Fibroblast of villous mesenchyme (primary cell): ENCODE measurements at places on chromosomes 13 and 19. TPM values are rescaled to one million over a fixed set of nuclear protein-coding genes. Genes with fewer than 3 reads are reported as not detected.

- DNase-seq: no peak
These were observed 12.4 kb downstream of the C19orf25 start for GRCh38 chr19:1466461-1467214.

- no peak for DNase-seq
These were observed 114.3 kb upstream of the TDRD3 start for GRCh38 chr13:60282708-60283107.

- peak; percentile 60 for DNase-seq
These were observed 27.3 kb upstream of the TPP2 start for GRCh38 chr13:102569488-102569887.

DNA sequence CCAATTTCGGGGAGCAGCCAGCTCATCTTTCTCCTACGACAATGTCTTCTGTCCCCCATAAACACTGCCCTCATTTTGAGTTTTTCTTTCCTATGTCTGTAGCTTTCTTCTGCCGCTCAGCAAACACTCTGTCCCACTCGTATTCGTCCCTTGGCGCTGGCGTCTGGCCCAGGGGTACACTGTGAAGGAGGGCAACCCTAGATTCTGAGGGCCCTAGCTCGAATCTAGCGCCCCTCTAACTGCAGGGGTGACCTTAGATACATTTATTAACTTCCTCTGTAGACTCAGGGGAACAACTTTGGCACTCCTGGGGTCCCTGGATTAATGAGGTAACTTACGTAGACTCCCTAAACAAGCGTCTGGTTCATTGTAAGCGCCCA, 677 bp upstream of the LRCH1 start:
- DNase-seq: no peak

DNA sequence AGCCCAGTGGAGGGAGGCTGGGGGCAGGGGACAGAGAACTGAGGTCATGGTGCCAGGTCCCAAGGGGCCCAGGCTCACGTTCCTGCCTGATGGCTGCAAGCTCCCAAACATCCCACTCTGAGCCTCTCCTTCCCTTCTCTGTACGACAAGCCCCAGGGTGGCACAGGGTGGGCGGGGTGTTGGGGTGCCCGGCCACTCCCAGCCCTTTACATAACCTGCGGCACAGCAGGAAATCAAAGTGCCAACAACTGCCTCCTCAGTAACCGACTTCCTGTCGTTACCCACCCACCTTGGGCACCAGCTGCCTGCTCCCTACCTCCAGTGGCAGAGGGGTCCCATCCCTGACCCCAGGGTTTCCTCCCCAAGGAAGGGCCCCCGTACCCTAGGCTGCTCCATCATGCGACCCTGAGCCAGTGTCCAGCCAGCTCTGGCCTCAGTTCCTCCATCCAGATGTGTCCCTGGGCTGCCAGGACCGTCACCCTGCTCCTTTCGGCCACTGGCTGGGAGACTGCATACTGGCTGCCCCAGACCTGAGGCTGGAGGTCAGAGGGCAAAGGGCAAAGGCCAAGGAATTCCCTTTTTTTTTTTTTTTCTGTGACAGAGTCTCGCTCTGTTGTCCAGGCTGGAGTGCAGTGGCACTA, 27.7 kb upstream of the NFIC start:
- DNase-seq: no peak

GRCh38 chr13:44842158-44842557, 147.1 kb downstream of the NUFIP1 start:
- DNase-seq: peak; percentile 77

DNA sequence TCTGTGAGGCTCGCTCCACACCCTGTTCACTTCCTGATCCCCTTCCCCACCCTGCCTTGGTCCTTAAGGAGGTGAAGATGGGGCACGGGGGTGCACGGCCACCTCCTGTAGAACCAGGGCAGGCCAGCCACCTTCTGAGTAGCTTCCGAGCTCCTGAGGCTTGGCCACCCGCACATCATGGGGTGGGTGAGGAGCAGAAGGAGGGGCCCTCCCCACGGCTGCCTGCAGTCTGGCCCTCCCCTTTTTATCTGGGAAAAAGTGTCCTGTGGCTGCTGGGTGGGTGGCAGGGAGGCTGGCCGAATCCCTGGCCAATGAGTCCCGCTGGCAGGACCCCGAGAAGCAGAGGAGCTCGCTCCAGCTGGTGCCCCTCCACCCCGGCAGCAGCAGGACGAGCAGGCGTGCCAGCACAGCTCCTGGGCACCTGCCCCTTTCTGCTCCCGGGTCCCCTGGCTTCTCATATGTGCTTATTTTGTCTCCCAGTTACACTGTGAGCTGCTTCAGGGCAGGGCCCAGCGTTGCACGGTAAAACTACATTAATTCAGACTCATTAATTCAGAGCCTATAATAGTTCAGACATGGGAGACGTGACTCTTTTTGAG, 135.0 kb downstream of the KDM4B start:
- no peak for DNase-seq

DNA sequence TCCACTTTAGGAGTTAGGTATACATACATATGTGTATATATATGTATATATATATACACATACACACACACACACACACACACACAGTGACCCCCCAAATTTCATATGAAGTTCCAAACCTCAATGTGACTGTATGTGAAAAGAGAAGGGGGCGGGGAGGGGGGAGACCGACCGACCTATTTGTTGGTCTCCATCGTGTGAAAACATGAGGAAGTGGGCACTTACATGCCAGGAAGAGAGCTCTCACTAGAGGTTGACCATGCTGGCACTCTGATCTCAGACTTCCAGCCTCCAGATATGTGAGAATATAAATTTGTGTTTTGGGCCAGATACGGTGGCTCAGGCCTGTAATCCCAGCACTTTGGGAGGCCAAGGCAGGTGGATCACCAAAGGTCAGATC, 24.6 kb downstream of the ZNF562 start:
- no peak for DNase-seq

DNA sequence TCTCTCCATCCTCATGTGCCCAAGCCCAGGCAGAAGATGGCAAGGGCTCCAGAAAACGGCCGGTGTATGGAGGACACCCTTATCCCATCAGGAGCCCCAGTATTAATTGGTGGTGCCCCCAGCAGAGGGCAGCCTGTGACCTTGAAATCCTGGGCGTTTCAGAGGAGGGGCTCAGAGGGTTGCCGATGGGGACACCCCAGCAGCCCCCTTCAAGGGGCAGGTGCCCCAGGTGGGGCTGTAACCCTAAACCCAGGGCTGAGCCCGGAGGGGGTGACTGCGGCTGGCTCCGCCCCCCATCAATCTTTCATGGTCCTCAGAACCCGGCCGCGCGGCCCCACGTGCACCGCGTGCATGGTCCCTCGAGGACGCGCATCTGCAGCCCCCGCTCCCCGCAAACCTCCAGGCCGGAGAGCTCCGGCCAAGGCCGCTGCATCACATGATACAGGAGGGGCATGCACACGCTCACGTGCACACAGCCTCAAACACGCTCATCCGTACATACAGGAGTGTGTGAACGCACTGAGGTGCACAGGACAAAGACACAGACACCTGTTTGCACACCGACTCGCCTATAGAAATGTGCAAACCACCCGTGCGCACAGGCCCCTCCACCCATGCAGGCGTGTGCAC, 949 bp downstream of the RAB3A start:
- no peak for DNase-seq

GRCh38 chr19:19269952-19270694, 3.0 kb downstream of the TM6SF2 start:
- no peak for DNase-seq

DNA sequence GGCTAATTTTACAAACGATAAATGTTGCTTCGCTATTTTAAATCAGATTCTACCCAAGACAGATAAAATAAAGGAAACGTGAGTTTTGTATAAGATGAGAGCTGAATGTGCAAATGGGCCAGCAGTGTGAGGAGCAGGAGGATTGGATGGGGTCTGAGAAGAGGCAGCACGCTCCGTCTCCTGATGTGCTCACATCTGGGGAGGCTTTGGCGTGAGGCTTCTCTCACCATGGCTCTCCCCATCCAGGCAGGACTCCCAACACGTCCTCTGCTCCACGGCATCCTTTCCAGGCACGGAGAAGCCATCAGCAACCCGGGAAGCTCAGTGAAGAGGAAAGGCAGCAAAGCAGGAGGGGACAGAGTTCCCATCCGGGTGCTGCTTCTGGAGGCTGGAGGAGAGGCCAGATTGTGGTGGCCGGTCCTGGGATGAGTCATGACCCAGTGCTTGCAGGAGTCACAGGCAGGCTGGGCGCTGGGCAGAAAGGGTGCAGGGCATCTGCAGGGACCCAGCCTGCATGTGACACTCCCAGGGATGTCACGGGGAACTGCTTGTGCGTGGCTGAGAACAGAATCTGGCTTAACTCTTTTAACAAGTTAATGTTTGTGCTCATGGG, 47.5 kb downstream of the ZNF536 start:
- no peak for DNase-seq

- DNase-seq: no peak
These were observed 5.6 kb downstream of the LENG9 start for GRCh38 chr19:54457773-54458647.

GRCh38 chr19:34230820-34231219, 23.5 kb upstream of the GARRE1 start:
- no peak for DNase-seq

DNA sequence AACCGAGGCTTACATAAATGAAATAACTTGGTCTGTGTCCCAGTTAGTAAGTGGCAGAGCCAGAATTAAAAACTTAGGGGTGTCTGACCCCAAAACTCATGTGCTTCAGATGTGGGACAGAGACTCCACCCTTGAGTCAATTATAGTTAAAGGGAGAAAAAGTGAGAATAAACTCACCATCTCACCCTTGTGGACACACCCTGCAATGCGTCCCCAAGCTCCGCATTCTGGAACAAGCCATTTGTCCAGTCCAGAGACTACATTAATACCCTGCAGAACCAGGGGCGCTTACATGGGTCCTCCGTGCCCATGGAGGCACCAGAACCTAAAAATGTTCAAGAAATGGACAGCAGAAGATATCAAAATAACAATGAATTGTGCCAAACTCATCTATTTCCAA, 207.0 kb upstream of the ZNF507 start:
- no peak for DNase-seq

GRCh38 chr19:29379257-29380021, 146.4 kb upstream of the VSTM2B start:
- no peak for DNase-seq

GRCh38 chr13:50928659-50929462, 19.3 kb downstream of the RNASEH2B start:
- peak; percentile 46 for DNase-seq

GRCh38 chr13:44221657-44222056, 152.0 kb upstream of the SERP2 start:
- peak; percentile 97 for DNase-seq

DNA sequence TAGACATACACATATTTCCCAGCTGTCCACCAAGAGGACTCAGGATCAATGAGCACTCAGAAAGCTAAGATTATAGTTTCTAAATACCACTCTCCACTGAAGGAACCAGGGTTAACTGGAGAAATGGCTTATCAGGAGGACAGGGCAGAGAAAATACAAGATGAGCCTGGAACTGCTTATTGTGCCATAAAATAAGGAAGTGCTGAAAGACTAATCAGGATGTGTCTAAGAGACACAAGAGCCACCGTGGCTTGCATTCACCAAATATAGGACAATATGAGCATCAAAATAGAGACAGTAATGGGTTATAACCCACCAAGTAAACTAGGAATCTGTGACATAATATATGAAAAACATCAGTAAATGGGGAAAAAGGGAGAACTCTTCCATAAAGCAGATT, 32.8 kb downstream of the KLF12 start:
- no peak for DNase-seq

DNA sequence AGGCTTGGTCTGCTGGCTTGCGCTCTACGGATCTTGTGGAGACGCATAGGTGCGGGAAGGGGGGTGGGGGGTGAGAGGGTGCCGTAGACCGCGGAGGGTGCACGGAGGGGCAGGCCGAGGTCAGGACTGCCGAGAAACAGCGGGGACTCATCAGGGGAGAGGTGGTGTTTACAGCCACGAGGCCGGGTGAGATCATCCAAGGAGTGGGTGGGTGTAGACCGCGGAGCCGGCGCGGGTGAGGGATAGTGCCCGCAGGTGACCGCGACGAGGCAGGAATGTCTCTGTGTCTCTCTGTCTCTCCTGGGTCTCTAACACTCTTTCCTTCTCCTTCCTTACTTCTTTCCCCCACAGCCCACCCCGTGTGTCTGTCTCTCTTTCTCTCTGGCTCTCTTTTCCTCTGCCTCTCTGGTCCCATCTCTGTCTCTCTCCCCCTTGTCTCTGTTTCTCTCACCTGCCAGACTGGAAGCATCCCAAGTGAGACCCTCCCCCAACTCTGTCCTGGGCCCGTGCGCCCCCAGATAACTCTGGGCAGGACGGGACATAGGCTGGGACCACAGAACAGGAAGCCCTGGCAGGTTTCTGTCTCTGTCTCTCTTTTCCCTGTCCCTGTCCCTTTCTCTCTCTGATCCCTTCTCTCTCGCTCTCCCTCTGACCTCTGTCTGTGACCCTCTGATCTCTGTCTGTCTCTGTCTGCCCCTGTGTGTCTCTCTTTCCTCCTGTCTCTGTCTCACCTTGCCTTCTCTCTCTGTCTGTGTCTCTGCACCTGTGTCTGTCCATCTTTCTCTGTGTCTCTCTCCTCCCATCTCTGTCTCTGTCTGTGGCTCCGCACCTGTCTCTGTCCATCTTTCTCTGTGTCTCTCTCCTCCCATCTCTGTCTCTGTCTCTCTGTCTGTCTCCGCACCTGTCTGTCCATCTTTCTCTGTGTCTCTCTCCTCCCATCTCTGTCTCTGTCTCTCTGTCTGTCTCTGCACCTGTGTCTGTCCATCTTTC, 1.8 kb upstream of the KLK4 start:
- DNase-seq: no peak

DNA sequence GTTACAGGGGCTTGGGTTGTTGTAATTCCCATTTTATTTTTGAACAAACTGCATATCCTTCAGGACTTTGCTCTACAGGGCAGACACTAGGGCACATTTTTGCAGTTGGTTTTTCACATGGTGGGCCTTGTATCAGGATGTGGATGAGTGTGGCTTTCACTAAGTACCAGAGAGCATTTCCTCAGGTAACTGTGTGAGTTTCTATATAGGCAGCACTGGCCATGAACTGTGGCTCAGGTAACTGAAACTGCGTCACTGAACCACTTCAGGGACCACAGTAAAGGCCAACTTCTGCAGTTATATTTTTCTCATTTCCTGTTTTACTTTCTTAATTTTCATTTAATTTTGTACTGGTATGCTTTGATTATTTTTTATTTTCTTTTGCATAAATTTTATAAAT, 166.5 kb downstream of the ZNF486 start:
- no peak for DNase-seq

DNA sequence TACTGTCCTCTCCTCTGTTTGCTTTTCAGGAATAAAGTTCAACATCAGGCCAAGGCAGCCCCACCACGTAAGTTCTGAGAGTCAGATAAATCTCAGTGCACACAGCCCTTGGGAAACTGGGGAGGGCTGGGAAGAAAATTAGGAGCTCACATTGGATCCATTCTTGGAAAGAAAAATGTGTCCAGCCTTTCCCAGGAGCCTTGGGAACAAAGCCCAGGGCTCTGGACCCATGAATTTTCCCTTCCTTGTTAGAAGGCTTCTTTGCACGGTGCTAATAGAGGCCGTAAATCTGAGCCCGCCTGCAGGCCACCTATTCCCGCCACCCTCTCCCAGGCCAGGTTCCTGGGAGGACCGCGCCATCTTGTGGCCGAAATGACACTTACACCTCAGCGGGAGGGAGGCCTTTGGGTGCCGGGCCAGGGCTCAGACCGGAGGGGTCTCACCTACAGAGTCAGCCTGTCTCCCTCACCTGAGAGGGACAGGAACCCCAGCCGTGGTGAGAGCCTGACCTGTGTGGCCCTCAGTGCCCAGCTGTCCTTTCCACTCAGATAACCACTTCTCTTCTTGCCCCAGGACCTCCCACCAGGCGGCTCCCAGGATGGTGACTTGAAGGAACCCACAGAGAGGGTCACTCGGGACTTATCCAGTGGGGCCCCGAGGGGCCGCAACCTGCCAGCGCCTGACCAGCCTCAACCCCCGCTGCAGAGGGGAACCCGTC, 25.1 kb upstream of the KCTD15 start:
- DNase-seq: peak; percentile 62

The ZNF723 gene
- total RNA-seq: not detected in 2 replicates

The DAND5 gene
- not detected in 2 replicates for total RNA-seq

The ZNF541 gene
- under 0.01 TPM in 2 replicates for total RNA-seq
